ENCODE measurements at places on chromosomes 2 and 18.

GRCh38 chr2:7852546-7852945 lies 829.3 kb upstream of the ID2 start:
- DNase-seq, result no peak

DNA sequence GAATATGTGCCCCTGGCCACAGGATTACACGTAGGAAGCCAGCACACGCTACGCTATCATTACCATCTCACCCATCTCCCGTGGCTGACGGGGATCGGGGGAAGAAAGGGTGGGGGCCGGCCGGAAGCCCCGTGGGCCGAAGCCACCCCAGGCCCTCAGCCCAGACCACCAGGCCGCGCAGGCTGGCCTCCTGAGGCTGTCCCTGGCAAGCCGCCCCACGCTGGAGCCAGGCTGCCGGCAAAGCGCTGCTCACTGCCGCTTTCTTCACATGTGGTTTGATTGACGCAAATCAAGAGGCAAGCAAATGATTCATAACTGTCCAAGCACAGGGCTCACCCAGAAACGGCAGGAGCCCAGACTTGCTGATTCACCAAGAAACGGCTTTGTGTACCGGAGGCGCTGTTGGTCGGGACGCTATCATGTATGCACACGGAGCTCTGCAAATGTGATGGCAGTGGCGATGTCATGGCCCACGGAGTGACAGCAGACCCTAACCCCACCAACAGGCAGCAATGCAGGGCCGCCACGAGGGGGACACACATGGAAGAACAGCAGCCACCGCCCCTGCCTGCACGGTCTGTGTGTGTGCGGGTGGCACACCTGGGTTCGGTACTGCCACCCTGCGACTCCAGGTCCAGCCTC lies 125.7 kb downstream of the HDAC4 start:
- peak; percentile 40 for DNase-seq

DNA sequence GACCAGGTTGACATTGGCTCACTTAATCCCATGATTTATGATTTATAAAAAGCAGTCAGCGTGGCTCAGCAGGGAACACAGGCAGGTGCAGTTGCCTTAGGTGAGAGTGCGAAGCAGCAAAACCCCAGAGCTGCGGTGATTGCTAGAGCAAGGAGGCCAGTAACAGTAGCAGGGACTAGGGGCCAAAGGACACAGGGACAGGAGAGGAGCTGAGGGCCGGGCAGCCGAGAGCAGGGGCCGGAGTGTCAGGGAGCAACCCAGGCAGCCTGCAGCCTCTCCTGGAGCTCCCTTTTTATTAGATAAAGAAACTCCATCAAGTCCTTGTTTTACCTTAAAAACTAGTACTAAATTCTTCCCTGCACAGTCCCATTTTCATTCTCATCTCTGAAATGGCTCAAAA lies 4.3 kb downstream of the MC2R start:
- no peak for DNase-seq

GRCh38 chr2:146665800-146666199 lies 1179.0 kb upstream of the ACVR2A start:
- DNase-seq, result no peak

- DNase-seq, result no peak
These were observed 73.2 kb upstream of the NCKAP5 start for GRCh38 chr2:133641497-133641896.

- no peak for DNase-seq
These were observed 51.1 kb downstream of the NABP1 start for GRCh38 chr2:191728750-191729624.

DNA sequence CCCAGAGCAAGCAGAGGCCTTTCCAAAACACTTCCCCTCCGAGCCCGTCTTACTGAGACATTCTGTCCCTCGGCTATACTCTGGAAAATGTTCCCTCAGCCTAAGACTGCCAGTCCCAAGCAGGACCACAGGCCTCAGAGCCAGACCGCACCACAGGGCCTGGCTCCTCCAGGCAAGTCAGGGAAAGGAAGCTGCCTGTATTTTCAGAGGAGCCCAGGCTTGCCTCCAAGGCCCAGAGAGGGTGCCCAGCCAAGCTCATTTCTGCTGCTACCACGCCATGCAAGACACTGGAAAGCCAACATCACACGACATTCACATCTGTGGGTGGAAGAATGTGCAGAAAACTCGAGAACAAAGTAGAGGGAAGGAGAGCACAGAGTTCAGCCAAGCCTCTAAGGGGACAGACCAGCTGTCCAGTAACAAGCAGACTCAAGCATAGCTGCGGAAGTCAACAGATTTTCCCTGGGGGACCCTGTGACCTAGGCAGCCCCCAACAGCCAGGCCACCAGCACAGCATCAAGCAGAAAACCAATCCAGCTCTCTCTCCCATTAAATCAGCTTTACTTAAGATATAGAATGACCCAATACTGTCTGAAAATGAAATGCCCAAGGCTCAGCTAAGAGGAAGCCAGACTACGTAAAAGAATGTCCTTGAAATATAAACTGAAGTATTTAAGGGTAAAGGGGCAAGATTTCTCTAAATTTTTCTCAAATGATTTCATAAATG lies 123.9 kb downstream of the ZFP36L2 start:
- DNase-seq, result no peak

- DNase-seq, result no peak
These were observed 12.9 kb upstream of the TEX51 start for GRCh38 chr2:126885751-126886210.

DNA sequence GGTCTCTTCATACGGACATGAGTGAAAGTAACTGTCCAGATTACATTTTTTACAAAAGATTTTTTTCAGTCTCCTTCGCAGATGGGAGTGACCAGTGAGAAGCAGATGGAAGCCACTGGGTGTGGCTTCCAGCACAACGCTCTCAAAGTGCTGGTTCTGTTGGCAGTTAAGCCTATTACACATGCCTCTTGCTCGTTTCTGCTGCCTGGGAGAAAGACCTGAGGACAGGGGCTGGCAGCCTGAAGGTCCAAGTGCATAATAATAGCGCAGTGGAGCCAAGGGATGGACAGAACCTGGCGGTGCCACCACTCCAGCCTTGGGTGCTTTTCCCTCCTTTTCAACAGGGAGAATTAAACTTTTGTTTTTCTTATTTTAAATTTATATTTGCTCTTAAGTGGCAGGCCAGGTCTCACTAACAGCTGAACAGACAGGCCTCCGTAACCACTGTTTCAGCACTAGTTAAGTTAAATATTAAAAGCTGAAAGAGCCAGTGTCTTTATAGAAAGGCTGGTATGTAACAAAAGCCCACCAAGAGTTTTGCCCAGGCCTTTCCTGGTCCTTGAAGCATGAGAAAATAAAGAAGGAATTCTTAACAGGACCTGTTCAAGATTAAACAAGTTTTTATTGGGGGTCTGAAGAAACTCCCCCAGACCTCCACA lies 1.2 kb upstream of the SKA1 start:
- DNase-seq, result no peak

GRCh38 chr2:16615246-16615645 lies 50.4 kb downstream of the CYRIA start:
- no peak for DNase-seq

- DNase-seq, result no peak
These were observed 38.3 kb downstream of the SFXN5 start for GRCh38 chr2:73033142-73033765.

DNA sequence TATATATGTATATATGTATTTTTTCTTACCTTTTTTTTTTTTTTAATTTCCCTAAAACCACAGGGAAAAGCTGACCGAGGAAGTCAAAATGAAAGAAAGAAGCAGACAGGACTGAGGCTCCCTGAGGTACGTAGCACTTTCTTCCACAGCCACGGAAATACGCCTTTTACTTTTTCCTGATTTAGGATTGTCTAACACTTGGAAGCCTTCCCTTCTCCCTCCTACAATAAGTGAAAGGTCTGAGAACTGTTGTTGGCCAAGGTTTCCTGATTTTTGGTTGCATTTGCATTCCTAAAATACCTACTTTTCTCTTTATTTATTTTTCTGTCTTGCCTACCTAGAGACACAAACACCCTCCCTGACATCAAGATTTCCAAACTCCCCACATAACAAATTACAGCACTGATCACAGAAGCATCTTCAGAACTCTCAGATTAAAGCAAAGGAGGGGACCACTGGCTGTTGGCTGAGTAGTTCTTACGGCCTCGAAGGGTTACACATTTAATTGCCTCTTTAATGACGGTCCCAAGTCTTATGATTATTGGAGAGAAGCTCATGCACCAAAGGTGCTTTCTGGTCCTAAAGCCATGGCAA lies 778.5 kb upstream of the FANCL start:
- no peak for DNase-seq

- DNase-seq, result no peak
These were observed 801.1 kb upstream of the RAB6C start for GRCh38 chr2:129178356-129178755.

- no peak for DNase-seq
These were observed 6.2 kb upstream of the CHST10 start for GRCh38 chr2:100423631-100424030.

DNA sequence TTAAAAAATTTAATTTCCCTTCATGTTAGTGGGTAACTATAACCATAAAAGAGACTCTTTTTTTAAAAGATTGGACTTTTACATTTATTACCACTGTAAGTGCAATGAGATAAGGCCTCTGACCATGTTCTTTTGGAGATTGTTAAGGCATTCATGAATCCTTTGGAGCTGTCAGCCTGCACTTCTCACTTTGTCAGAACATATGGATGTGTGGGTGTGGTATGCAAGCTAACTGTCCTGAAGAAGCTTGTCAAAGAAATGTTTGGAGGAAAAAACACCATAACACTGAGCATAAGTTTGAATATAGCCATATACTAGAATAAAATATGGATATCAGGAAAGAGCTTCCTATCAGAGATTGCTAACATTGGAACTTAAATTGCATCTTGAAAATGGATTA lies 754.1 kb downstream of the DPP10 start:
- DNase-seq, result no peak

DNA sequence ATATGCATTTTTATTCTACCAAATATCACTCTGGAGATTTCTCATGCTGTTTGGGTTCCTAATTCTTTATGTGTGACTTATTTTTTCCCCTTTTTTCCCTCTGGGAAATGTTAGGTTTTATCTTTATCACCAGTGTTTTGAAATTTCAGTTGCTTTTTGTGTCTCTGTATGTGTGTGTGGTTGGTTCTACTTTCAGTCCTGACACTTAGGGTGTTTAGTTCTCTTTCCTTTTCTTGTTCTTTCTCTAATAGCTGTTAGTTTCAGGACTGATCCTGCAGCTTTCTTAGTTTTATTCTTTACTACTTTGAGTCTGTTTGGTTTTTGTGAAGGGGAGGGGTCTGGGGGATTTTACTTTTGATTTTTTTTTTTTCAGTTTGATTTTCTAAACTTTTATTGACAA lies 23.1 kb downstream of the PPM1B start:
- no peak for DNase-seq

- no peak for DNase-seq
These were observed 804.3 kb downstream of the KCNJ3 start for GRCh38 chr2:155502766-155503165.

Data from effector CD8-positive, alpha-beta T cell (primary cell).